ENCODE measurements at places on chromosomes 3 and 15.

- DNase-seq, result no peak
Measured at GRCh38 chr3:25169151-25169550, 258.9 kb upstream of the RARB start.

DNA sequence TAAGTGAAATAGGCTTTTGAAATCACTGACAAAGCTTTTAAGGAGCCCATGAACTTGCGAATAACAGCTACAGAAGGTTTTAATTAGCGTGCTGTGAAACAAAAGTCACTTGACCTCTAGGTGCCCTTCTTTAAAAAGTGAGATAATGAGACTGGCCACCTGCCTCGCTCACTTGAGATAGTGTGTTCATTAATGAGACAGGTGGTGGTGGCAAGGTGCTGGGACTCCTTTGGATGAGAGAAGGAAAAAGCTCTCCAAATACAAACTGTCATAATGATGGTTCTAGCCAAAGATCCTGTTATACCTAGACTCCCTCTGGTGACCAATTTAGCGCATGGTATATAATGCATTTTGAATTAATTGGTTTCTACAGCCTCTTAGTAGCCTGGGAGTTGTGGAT lies 22.7 kb upstream of the IREB2 start:
- DNase-seq, result no peak

- DNase-seq, result no peak
Measured at GRCh38 chr3:53180305-53181023, 19.5 kb downstream of the PRKCD start.

GRCh38 chr3:162525771-162526170 lies 1029.2 kb downstream of the OTOL1 start:
- no peak for DNase-seq

DNA sequence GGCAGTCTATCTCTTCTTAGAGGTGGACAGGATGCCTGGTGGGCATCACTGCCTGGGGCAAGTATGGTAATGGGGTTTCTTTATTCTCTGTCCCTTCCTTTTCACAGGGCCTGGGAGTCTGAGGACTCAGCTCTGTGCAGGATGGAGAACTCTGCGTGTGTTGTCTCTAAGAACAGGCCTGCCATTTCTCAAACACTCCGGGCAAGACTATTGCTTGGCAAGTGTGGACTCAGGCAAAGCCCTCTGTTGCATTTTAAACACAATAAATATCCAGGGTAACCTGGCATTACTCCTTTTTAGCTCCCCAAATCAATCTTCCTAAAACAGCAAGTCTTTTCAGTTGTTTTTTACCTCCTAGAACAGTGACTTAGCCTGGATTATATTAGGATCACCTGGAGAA lies 185.1 kb upstream of the ROPN1 start:
- DNase-seq, result no peak

GRCh38 chr3:128803307-128803706 lies 76.1 kb upstream of the ACAD9 start:
- DNase-seq, result no peak

DNA sequence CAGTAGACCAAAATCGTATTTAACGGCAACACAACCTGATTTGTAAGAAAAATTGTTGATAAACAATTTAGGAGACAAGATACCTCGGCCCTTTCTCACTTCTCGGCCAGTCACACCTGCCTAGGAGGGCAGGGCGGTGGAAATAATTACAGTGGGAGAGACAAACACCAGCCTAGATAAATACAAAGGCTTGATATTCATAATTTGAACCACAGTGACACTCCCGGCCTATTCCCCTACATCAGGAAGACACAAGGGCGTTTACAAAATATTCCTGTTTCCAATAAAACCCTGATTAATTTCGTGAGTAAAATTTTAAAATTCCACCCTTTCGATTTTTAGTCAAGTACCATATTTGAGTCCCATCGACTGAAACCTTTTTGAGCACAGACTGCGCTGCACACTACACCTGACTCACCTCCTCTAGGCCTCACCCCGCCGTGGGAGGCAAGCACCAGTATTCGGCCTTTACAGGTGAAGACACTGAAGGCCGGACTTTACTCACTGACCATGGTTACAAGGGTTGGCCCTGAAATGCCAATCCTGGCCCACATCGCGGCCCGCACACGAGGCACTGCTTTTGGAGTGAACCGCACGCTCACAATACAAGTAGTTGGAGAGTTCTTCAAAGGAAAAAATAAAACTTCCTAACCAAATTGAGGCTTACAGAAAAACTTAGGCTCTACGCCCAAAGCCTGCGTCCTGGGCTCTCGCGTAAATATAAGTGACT lies 794 bp downstream of the ARPP19 start:
- peak; percentile 31 for DNase-seq

- DNase-seq, result no peak
Measured at GRCh38 chr15:81411051-81411450, 37.0 kb upstream of the TMC3 start.

DNA sequence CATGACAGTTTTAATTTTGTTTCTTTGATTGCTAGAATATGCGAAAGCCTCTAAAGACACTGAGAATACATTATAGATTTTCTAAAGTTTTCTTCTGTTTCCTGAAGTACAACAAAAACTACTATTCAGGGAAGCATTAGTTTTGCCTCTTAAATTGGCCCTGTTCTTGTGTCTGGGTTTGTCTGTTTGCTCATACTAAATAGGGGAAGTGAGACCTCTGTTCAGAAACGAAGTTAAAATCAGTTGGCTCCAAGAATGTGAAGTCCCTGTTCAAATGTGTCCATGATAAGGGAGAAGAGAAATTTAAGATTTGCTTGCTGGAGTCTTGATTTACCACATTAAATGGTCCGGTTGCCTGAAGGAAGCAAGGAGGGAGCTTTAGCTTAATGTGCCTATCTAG lies 327.3 kb upstream of the GBE1 start:
- DNase-seq, result no peak

DNA sequence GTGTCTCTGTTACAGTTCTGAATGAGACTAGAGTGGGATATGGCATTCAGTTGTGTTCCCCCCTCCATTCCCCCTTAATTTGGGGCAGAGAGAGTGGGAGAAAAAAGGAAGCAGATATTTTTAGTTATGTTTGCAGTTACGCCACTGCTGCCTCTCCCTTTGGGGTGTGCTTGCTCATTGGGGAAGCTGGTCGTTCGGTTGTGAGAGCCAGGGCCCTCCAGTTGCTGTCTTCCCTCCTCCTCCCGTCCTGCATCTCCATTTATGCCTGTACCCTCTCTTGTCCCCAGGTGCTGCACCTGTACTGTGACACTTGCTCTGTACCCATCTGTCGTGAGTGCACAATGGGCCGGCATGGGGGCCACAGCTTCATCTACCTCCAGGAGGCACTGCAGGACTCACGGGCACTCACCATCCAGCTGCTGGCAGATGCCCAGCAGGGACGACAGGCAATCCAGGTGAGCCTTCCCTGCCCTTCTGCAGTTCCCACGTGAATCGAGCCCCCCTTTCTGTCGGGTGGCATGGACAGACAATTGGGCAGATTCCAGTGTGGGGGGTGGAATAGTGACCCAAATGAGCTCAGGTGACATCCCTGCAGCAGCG lies 55.8 kb downstream of the TRIM71 start:
- no peak for DNase-seq

GRCh38 chr3:138434875-138435772 lies 708 bp downstream of the ESYT3 start:
- DNase-seq, result no peak

DNA sequence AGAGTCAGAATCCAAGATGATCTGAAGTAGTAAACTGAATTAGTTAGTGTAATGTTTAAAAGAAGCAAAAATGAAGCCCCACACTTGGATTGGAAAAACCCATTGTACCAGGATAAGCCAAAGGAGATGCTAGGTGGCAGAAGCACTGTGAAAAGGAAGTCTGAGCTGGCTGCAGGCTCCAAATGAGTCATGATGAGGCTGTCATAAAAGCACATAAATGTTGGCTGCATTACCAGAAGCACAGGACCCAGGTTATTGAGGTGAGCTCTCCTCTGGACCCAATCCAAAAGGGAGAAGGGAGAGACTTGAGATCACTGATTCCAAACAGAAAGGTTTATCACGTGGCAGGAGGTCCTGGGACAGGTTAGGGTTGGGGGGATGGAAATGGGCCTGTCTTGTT lies 3.2 kb upstream of the ACAN start:
- no peak for DNase-seq

DNA sequence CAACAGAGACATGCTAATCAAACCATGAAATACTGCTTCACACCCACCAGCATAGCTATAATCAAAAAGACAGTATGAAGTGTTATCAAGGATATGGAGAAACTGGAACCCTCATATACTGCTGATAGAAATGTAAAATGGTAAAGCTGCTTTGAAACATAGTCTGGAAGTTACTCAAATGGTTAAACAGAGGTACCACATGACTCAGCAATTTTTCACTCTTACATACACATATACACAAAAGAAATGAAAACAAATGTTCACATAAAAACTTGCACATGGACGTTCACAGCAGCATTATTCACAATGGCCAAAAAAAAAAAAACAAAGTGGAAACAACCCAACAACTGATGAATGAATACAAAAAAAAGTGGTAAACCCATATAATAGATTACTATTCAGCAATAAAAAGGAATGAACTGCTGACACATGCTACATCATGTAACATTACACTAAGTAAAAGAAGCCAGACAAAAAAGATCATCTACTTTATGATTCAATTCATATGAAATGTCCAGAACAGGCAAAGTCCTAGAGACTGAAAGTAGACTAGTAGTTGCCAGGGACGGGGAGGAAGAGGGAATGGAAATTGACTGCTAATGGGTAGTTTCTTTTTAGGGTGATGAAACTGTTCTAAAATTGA lies 23.2 kb downstream of the ZNF148 start:
- DNase-seq, result no peak

Data from stimulated activated CD4-positive, alpha-beta T cell treated with anti-CD3 and anti-CD28 coated beads, Interleukin-15, amount 100 ng/mL, for 48 hours (primary cell).